ENCODE measurements at places on chromosomes 2 and 18.

- DNase-seq: no peak
These were observed 100.1 kb downstream of the SLC25A12 start for GRCh38 chr2:171793691-171794678.

DNA sequence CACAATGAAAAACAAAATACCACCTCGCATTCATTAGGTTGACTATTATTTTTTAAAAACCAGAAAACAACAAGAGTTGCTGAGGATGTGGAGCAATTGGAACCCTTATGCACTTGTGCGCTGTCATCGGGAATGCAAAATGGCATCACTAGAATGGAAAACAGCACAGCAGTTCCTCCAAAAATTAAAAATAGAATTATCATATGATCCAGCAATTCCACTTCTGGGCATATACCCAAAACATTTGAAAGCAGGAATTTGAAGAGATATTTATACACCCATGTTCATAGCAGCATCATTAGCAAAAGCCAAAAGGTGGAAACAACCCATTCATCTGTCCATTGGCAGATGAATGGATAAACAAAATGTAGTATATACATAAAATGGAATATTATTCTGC, 11.9 kb upstream of the NMUR1 start:
- no peak for DNase-seq

- DNase-seq: no peak
These were observed 94.5 kb downstream of the COBLL1 start for GRCh38 chr2:164747140-164747539.

- DNase-seq: no peak
These were observed 162.5 kb downstream of the RAD51AP2 start for GRCh38 chr2:17355608-17356329.

DNA sequence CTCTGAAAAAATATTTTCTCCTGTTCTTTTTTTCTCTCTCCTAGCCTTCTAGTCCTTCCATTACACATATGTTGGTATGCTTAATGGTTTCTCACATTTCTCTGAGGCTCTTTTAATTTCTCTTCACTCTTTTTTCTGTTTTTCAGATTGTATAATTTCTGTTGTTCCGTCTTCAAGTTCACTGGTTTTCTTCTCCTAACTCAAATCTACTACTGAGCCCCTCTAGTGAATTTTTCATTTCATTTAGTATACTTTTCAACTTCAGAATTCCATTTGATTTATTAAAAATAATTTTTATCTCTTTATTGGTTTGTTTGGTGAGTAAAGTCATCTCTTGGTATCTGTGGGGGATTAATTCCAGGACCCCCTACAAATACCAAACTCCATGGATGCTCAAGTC, 19.8 kb downstream of the C2orf49 start:
- no peak for DNase-seq

GRCh38 chr2:15359716-15360531, 201.2 kb downstream of the NBAS start:
- DNase-seq: no peak

- no peak for DNase-seq
These were observed 13.6 kb upstream of the ZNF397 start for GRCh38 chr18:35227254-35227653.

- DNase-seq: peak; percentile 16
These were observed 118.8 kb upstream of the CYP1B1 start for GRCh38 chr2:38194751-38195150.

DNA sequence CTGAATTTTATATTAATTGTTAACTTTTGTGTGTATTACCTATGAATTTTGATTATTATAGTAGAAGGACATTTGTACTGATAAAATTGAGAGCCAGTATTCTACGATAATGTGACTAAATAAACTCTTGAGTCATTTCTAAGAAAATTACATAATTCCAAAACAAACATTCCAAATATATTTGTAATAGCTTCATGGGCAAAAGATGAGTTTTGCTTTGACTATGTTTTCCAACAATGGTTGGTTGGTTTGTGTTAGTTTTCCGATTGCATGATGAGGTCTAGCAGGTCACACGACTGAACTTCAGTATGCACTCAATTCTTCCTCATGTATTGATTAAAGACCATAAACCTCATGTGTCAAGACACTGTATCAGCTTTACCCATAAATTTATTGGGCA, 71.7 kb upstream of the WDR75 start:
- no peak for DNase-seq

- no peak for DNase-seq
These were observed 1.5 kb upstream of the BCL2L11 start for GRCh38 chr2:111118981-111119821.

GRCh38 chr18:65435534-65435933, 315.3 kb upstream of the CDH7 start:
- DNase-seq: no peak

DNA sequence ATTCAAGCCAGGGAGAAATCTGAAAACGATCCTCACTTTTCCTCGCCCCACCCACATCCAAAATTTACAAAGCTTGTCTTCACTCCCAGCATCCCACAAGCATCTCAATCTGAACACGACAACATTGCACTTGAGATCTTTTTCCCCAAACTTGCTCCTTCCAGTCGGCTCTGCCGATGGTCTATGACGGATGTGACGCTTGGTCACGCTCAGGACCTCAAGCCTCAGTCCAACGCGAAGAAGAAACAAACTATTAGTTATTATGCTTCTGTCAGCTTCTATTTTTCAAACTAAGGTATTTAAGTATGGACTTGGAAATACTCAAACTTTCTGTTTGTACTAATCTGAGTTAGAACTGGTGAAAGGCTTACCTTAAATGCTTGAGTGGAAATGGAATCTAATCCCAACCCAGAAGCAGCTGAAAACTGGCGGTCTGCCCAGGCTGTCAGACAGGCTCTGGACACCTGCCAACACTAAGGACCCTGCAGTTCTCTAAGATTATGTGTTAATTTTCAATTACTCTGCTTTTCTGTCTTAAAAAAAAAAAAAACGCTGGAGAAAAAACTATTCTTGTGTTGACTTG, 132.1 kb upstream of the DNMT3A start:
- DNase-seq: no peak

GRCh38 chr2:84897773-84898172, 7.7 kb upstream of the TMSB10 start:
- no peak for DNase-seq

DNA sequence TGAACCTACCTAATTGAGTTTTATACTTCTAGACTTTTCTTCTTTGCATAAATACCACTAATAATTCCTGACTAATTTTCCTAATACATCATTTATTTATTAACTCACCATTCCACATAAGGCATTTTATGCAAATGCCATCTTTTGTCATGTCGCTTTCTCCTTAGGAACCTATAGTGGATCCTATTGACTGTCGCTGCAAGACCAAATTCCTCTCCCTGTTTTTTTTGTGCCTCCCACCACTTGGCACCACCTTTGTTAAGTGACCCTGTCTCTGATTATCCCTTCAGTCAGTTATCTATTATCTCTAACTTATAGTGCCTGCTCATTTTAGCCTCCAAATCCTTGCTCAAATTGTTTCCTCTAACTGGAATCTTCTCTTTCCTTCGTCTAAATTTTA, 19.5 kb downstream of the UNC80 start:
- no peak for DNase-seq

GRCh38 chr2:169275696-169276444, 86.5 kb downstream of the LRP2 start:
- no peak for DNase-seq
